Stimulated activated CD8-positive, alpha-beta memory T cell treated with anti-CD3 and anti-CD28 coated beads, Interleukin-4, amount 100 ng/mL, for 1 hour (primary cell): ENCODE measurements at places on chromosomes 3 and 15.

DNA sequence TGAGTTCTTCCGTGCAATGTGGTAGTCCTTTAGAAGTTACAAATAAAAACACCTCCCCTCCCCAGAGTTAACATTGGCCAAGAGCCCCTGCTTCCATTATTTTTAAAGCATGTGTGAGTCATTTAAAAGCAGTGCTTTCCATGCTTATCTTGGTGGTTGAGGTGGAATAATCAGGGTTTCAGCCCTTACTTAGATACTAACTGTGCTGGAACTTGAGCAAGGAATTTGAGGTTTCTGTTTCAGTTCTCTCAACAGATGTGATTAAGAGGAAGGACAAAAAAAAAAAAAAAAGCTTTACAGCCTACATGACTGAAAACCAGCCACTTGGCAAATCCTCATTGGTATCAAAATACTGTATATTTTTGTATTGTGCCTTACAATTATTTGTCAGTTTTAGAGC lies 64.5 kb downstream of the CGNL1 start:
- no peak for DNase-seq

GRCh38 chr3:194425399-194425798 lies 26.3 kb upstream of the GP5 start:
- no peak for DNase-seq

DNA sequence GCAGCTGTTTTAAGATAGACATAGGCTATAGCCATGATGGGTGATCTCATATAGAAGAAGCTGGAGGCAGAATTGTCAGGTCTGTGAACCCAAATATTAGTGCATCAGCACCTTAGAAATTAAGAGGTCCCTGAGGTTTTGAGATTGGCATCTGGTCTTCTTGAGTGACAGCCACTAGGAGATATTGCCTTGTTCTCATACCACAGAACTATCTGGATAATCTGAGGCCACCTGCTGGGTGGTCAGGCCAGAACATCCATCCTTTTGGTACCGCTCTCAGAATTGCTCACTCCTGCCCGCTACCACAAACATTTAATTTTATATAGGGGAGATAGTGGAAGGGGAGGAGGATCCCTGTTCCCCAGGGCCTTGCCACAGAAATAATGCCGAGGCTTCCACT lies 210.6 kb upstream of the ZPLD1 start:
- no peak for DNase-seq

GRCh38 chr3:153284282-153284938 lies 122.4 kb downstream of the RAP2B start:
- DNase-seq: no peak

DNA sequence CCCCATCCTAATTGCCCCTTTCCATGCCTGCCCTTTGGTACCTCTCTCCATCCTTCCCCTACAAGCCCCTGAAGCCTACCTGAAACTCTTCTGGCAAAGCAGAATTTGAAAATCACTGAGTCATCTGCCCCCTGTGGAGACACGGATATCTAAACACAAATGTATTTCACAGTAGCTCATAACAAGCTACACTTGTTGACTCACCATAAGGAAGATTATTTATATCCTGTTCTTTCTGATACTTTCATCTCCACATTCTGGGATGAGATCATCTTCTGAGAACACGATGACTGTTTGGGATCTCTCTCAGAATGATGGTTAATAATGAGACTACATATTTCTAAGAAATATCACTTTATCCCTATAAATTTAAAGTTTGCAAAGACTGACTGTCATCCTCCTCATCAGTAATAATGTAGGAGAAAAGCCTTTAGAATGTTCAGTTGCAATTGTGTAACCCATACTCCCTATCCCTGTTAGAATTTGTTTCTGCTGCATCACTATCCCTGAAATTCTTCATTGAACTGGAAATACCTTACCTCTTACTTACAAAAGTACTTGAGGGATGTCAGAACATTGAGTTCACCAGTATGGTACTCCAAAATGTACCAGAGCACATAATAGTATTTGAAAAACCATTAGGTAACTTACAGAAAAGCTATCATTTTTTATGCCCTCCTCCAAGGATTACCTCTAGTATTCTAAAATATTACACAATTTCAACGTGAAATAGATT lies 116.1 kb upstream of the IL12A start:
- DNase-seq: no peak

DNA sequence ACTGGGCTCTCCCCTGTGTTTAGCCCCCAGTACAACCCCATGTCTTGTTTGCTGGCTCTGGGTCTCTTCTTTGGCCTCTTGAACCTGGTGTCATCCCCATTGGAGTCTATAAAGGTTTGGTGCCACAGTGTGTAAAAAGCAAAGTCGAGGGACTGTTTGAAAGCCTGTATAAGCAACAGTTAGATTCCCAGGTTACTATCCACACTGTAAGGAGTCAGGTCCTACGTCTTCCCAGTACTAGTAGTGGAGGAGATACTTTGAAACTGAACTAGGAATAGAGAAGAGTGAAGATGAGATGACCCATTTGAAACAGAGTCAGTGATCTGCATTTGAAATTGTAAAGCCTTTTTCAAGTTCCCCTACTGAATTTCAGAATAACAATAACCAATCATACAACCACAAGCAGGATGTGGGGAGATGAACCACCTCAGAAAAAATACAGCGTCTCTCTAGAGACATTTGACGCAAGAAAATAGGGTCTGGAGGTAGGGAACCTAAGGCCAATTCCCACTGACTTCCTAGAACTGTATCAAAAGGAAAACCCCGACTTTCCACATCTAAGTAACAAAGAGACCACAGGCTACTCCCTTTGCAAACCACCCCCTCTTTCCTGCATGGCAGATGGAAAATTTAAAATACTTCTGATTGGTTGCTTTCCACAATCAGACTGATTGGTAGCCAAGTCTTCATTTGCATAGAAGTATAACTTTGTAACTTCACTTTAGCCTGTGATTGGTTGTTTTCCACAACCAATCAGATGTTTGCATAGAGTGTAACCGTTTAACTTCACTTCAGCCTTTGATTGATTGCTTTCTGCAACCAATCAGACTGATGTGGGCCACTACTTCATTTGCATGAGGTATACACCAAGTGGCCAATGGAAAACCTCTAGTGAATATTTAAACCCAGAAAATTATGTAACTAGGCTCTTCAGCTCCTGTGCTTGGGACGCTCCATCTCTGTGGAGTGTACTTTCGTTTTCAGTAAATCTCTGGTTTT lies 49.9 kb upstream of the NEDD4 start:
- DNase-seq: peak; percentile 1

DNA sequence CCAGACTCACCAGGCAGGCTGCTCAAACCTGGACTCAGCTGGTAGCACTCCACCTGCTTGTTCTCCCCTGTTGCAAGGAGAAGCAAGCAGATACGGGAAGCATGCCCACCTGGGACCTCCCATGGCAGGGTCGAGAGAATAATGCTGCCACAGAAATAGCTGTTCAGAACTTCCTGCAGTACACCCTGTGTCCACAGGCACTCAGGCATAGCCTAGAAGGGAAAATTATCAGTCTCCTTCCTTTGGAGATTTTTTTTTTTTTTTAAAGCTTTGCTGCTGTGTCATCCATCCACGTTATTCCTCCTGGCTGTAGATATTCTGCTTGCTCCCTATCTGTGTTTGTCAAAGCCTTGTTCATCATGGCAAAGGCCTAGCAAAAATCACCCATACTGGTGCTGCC lies 32.7 kb upstream of the RPS17 start:
- no peak for DNase-seq

DNA sequence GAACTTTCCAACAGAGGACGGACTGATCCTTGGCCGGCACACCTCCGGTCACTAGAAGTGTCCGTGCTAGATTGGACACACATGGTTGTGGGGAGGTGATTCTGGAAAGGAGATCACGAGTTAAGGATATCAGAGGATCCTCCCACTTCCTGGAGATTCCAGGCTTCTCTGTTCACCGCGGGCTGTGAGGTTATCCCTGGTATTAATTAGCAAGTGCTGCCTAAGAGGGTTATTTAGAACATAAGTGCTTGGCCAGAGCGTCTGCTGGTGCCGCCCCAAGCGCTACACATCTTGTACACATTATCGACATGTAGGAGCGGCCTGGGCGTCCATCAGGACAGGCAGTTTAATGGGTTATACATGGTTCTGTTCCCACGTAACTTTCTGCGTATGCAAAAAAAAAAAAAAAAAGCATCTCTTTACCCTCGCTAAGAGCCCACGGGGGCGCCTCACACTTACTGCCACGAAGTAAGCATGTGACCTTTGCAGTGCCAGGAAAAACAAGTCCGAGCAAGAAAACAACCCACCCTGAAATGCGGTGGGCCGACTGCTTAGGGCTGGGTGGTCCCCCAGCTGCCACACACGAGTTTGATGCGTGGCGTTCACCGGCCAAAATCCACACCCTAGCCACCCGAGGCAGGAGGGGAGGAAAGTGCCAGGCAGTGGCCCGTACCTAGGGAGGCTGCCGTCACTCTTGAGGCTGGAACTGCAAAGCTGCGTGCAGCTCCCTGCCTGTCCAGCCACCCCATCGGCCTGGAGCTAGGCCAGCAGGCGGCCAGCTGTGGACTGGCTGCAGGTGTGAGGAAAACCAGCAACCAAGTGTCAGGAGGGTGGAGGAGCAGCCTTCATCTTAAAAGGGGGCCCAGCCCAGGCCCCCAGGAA lies 78.0 kb downstream of the CPN2 start:
- DNase-seq: no peak
